Stimulated activated naive CD8-positive, alpha-beta T cell treated with anti-CD3 and anti-CD28 coated beads, Interleukin-15, Interleukin-2, amounts not matched to agents 100 U/mL and 50 U/mL, for 24 hours (primary cell): ENCODE measurements at places on chromosomes 5 and 9.

GRCh38 chr9:17137566-17137965 lies 2.7 kb downstream of the CNTLN start:
- DNase-seq, result no peak

GRCh38 chr5:179764056-179764455 lies 29.7 kb upstream of the LTC4S start:
- DNase-seq, result no peak

DNA sequence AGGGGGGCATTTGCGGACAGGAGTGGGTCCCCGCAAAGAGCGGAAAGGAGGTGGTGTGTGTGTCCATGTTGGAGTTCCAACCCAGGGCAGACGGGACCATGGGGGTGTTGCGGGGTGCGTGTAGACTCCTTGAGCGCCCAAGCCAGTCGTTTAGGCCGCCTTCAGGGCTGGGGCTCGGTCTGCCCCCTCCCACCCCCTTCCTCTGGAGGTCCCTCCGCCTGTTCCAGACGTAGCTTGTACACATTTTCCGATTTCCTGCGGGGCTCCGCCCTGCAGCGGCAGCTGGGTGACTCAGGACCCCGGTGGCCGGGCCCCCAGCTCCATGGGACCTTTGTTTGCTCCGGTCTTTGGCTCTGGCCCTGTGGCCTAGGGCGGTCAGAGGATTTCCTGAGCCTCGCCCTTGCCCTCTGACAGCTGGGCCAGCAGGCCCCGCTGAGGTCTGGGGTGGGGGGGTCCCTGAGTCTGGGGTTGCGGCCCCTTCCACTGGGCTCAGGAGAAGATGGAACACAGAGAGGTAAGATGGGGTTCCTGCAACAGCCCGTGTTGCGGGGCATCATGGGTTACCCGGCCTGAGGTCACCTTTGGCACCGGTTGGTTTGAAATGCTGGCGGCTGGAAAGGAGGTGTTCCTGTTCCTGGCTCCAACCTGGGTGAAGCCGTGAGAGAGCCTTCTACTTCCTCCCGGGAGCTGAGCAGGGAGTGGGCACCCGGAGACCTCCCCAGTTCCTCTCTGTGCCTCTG lies 1.5 kb downstream of the PKN3 start:
- DNase-seq, result no peak

DNA sequence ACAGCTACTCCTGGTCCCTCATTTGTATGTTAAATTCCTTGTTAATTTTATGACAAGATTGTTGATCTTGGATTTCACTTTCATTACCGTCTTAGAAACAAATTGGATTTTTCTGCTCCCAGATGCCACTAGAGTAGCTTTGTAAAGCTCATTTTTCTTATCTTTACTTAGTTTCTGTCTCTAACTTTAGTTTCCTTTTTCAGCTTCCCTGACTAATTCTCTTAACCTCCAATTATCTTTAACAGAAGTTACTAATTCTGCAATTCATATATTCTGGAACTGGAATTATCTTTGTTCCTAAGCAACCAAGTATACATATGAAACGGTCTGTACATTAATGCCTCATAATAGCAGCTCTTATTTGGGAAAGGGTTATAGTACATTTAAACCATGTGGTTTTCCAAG lies 16.7 kb downstream of the ITGA1 start:
- DNase-seq, result no peak

DNA sequence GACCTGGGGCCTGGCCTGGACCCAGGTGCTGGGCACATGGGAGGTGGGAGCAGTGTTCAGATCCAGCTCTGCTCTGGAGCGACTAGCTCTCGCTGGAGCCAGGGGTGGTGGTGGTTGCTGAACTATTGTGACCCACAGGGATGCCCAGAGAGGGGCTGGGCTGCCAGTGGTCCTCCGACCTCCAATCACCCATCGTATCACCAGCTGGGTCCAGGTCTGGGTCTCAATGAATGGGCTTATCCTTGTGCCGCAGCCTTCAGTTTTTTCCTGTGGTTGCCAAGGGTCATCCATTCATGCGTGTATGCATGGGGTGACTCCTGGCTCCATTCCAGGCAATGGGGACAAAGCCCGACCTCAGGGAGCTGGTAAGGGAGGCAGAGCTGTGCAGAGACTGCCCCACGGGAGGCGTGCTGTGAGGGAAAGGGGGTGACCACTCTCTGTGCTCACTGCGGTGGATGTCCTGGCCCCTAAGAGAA lies 68.6 kb upstream of the RNF130 start:
- no peak for DNase-seq

DNA sequence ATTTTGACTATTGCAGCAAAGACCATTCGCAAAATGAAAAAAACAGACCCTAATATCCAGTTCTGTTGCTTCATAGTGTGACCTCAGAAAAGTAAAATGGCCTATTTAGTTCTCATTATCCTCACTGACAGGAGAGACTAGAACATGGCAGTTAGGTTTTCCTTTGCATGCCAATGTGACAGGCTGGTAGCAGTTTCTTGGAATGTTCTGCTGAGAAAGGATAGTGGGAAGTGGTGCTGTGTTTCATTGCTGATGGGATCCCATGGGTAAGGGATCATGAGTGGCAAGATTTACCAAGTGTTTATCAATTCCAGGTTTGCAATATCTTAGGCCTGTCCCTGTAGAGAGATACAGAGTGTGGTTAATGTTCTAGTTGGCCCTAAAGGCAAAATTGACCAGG lies 88.5 kb downstream of the ACER2 start:
- no peak for DNase-seq

GRCh38 chr5:54704825-54705224 lies 187.3 kb downstream of the SNX18 start:
- DNase-seq, result no peak

DNA sequence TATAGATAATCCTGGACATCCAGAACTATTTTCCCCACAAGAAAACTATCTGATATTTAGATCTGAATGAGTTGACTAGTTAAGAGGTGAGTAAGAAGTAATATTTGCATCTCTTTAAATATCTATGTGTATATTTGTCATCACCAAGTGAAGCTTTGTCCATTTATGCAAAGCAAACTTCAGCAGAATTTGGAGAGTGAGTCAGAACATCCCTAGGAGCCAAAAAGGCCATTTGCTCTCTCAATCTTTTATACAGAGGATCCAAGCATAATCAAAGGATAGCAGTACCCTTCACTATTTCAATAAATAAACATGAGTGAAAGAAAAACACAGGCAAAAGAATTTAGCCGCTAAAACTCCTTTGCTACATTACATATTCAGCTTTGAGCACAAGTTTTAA lies 454.4 kb downstream of the NR2F1-AS1 start:
- DNase-seq, result no peak

DNA sequence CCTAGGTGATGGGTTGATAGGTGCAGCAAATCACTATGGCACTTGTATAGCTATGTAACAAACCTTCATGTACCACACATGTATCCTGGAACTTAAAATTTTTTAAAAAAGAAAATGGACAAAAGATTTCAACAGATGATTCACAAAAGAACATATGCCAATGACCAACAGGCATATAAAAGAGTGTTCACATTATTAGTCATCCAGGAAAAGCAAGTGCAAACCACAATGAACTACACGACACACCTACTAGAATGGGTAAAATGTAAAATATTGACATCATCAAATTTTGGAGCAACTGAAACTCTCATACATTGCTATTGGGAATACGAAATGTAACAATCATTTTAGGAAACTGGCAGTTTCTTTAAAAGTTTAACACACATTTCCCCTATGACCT lies 109.9 kb downstream of the YIPF5 start:
- DNase-seq, result no peak

GRCh38 chr5:67222243-67223025 lies 25.8 kb upstream of the CD180 start:
- DNase-seq, result no peak

- DNase-seq, result no peak
These were observed 247.5 kb upstream of the TUT7 start for GRCh38 chr9:86601697-86602096.

- DNase-seq, result no peak
These were observed 2.0 kb downstream of the PROP1 start for GRCh38 chr5:177994063-177994462.

- no peak for DNase-seq
These were observed 74.5 kb downstream of the FAM78A start for GRCh38 chr9:131201856-131202255.

- no peak for DNase-seq
These were observed 1.3 kb downstream of the TRIM7 start for GRCh38 chr5:181203777-181204112.

- DNase-seq, result no peak
These were observed 460.8 kb downstream of the CDH10 start for GRCh38 chr5:24183981-24184380.

- no peak for DNase-seq
These were observed 191.0 kb downstream of the GLIS3 start for GRCh38 chr9:4108754-4109465.

DNA sequence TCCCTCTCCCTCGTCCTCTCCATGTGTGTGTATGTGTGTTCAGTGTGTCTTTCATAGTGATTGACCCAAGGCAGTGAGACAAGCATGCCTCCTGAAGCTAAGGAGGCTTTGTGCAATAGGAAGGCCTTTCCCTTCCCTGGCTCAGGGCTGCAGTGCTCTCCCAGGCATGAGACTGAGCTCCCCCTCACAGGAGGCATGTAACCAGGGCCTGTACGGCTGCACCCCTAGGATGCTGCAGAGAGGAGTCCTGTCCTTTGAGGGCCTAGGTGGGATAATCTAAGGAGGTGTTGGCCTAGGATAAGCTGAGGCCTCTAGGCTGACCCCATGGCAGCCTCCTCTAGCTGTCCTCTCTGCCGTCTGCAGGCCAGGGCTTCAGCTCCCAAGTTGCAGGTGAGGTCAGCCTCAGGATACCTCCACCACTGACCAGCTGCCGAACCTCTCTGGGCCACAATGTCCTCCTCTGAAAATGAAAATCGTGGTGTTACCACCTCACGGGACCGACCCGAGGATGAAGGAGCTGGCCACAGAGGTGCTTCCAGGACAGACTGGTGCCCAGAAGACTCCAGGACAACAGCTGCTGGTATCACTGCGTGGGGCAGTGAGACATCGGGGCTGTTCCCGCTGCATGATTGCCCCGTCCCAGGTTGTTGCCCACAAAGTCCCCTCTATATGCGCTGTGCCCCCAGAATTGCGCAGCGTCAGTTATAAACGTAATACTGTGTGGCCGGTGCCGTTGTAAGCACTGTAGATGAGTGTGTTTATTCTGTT lies 129.6 kb downstream of the BARX1 start:
- no peak for DNase-seq

DNA sequence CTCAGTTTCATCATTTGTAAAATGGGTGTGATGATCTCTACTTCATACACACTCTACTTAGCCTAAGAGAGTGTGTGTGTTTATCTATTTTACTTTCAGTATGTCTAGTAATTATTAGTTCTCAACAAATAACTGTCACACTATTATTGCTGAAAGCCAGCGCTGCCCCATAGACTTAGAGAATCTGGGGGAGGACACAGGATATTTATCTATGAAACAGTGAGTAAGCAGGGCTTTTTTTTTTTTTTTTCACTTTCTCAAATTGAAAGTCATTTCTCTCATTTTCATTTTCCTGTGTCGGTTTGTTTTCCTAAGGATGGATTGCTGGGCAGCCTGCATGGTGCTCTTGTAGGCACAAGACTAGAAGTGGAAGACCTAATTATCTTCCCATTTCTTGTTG lies 248.4 kb upstream of the RPS23 start:
- no peak for DNase-seq

DNA sequence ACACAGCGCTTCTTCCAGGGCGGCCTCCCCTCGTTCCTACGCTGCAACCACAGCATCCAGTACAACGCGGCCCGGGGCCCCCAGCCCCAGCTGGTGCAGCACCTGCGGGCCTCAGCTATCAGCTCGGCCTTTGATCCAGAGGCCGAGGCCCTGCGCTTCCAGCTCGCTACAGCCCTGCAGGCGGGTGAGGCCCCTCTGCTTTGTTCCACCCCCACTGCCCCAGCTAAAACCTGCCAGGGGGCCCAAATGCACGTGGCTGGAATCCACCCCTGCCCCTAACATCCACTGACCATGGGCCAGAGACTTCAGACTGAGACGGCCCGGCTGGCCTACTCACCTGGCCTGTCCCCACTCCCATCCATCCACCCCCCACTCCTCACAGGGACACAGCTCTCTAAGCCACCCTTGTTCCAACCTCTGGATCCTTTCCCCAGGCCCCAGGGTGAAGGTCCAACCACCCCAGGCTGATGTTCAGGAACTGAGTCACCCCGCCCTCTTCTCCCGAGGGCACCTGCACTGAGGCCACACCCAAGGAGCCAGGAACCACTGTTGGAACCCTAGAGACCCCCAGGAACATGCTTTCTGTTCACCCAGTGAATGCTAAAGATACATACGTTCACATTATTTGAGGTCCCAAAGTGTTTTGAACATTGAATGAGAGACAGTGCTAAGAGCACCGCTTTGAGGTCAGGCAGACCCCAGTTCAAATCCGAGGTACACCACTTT lies 18.9 kb upstream of the ASS1 start:
- no peak for DNase-seq

- no peak for DNase-seq
These were observed 341 bp downstream of the MXD3 start for GRCh38 chr5:177311392-177311722.

DNA sequence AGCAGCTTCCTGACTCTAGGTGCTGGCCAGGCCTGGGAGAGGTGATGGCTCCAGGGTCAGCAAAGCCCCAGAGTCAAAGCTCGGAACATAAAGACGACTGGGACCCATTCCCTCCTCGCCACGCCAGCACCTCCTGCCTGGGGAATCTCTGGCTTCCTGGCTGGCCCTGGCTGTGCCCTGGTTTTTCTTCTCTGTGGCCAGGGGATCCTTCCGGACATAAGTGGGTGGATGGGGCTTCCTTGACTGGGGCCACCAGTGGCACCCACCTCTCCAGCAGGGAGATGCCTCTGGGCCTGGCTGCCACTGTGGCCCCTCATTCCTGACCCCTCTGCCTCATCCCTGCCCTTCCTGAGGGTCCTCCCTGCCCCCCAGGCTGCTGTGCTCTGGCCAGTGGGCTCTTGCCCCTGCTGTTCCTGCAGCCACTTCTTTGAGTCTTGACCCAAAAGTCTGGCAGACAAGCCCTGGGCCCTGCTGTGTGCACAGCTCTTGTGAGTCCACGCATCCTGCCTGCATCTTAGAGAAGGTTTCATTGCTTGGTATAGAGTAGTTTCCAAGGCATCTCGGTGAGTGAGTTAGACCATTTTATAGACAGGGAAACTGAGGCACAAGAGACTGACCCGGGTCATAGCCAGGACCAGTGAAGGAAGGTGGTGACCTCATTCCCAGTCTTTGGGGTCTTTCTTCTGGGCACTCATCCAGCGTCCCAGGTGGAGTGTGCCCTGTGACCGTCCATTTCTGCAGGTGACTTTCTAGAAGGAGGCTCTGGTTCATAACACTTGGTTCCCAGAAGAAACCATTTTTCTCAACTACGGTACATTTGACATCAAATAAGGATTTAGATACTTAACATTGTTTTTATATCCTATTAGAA lies 17.3 kb upstream of the LPCAT1 start:
- no peak for DNase-seq

GRCh38 chr9:82729141-82729540 lies 333.8 kb downstream of the RASEF start:
- no peak for DNase-seq

DNA sequence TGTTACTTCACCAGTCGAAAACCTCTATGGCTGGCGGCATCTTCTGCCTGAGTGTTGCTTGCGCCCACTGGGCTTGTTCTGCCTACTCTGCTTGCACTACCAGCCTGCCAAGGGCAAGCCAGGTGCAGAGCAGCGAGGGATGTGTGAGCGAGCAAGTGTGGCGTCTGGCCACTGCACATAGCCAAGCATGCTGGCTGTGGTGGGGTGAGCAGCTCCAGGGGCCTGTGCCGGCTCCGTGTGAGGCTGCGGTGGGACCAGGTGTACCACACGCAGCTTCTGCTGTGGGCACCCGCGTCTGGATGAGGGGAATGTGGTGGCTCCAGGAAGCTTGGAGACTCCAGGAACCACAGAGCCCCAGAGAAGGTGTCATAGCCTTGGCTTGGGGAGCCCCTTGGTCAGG lies 51.4 kb downstream of the GTF3C4 start:
- no peak for DNase-seq

- no peak for DNase-seq
These were observed 205.7 kb upstream of the TBCA start for GRCh38 chr5:77981820-77982219.
